ENCODE measurements at places on chromosomes 7 and 10.

DNA sequence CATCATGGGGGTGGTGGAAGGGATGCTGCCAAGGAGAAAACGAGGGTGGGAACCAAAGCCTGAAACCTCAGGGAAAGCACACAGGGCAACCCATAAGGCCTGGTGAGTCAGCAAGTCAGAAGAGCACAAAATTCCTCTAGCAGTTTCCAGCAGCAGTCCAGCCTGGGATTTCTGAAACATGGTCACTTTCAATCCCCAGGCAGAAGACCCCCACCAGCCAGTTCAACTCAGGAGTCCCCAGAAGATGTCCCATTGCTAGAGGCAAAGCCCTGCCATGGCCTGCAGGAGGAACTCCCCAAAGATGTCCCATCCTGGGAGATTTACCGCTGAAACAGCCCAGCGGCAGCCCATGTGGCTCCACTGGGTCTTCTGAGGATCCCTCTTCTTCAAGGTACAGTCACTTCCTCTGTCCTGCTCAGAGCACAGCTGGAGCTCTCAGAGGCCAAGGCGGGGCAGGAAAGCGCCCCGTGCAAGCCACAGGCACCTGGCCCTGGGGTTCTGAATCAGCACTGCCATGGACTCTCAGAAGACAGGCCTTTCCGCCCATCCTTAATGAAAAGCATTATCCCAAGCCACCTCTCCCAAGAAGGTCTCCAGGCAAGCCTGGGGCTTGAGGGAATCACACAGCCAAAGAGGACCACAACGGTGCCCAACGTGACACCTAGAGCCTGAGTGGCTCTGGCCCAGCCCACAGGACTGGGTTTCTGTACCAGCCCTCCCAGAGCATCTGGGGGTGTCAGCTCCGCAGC, 196.9 kb downstream of the GRID1 start:
- no peak for DNase-seq

DNA sequence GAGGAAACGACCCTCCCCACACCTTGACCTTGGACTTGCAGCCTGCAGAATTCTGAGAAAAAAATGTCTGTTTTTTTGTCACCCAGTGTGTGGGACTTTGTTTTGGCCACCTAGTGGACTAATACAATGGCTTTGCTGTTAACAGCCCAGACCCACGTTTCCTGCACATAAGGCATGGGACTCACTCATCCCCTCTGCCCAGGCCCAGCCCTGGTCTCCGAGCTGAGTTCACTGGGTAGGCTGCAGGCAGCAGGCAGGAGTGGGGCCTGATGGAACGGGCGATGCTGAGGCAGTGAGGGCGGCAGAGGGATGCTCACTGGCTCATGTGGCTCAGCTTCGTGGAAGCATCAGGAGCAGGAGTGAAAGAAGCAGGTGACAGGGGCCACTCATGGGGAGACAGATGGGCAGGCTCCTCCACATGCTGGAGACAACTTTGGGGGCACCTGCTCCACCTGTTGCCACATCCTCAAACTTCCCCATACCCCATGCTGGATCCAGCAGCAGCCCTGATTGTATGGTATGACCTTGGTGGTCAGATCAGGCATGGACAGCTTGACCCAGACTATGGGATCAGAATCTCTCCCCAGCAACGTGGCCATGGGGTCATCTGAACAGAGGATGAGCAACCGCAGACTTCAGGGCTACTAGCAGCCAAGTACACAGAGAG, 65.8 kb upstream of the ANTXRL start:
- no peak for DNase-seq

- no peak for DNase-seq
These were observed 50.9 kb downstream of the CPXM2 start for GRCh38 chr10:123840714-123841113.

DNA sequence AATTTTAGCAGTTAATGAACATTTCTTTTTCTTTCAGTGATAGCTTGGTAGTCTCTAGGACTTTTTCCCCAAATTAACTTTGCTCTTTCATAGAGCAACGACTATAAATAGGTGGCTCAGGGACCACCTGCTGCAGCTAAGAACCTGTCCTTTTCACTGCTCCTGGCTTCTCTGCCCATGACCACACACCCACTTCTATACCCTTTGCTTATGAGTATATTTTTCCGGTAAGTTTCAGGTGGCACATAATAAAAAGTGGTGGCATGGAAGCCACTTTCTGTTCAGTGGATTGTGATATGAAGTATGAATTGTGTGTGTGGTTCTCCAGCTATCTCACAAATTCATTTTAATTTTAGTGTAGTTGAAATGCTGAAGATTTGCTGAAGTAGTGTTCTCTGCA, 1.2 kb downstream of the ING3 start:
- no peak for DNase-seq

DNA sequence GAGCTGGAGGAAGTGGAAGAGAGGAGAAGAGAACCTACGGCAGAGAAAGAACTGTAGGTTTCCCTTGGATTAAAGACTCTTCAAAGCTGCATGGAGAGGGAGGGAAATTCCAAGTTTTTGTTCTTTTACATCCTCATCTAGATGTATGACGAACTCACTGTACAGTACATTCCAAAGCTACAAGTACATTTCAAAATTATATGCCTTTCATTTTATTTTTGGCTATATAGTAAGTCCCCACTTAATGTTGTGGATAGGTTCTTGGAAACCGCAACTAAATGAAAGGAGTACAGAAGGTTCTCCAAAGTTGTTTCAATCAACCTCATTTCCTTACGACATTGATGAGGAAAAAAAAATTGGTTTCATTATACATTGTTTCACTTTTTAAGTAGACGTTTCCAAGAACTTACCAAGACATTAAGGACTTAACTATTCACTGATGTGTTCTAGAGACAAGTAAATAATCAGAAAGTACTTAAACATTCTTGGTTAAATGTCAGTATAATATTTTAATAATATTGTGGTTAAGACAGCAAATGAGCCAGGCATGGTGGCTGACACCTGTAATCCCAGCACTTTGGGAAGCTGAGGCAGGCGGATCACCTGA, 16.1 kb upstream of the JMJD1C start:
- no peak for DNase-seq

Measured in T-helper 22 cell (primary cell).